ENCODE measurements at places on chromosomes 7 and 10. TPM values are rescaled to one million over a fixed set of nuclear protein-coding genes. Genes with fewer than 3 reads are reported as not detected.

- peak; percentile 76 for DNase-seq
These were observed 302.9 kb upstream of the PODXL start for GRCh38 chr7:131859147-131859821.

GRCh38 chr10:29658984-29659965, 24.5 kb upstream of the SVIL start:
- DNase-seq = peak; percentile 85

GRCh38 chr7:30668102-30668501, 14.2 kb downstream of the CRHR2 start:
- DNase-seq = no peak

- DNase-seq = no peak
These were observed 80.1 kb upstream of the IMMP2L start for GRCh38 chr7:111642373-111642772.

DNA sequence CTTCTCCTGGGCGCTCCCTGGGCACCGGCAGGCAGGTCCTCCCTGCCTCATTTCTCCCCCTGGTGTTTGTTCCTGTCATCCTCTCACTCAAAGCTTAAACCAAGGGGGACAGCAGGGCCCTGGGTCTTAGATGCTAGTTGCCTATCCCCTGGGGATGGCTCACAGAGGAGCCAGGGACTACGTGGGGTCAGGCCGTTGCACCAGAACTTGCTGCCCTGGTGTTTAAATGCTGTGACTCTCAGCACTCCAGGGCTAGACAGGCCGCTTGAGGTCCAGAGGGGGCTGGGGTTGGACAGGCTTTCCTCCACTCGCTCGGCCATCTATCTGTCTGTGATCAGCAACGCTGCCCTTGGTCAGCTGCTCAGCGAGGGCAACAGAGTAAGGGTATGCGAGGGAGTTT, 340.3 kb downstream of the CXCL12 start:
- DNase-seq = no peak

Gene LRRN3
- total RNA-seq = 1.7 TPM

DNA sequence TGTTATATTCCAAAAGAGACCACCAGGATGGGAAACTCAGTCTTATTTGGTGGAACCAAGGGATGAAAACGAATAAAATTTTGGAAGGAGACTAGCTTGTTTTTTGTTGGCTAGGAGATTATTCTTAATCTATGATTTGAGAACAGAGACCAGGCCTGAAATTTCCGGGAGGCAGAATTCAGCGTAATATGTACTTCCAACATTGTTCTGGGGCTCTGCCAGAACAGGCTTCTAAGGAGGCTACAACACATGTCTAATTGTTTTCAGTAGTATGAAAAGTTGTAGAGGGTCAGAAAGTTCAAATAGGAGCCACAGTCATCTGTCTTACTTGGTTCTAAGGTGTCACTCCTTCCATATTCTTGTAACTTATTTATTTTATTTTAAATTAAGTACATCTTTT, 1.7 kb downstream of the DDX21 start:
- DNase-seq = no peak

GRCh38 chr10:73414230-73414945, 530 bp upstream of the ANXA7 start:
- DNase-seq = no peak

DNA sequence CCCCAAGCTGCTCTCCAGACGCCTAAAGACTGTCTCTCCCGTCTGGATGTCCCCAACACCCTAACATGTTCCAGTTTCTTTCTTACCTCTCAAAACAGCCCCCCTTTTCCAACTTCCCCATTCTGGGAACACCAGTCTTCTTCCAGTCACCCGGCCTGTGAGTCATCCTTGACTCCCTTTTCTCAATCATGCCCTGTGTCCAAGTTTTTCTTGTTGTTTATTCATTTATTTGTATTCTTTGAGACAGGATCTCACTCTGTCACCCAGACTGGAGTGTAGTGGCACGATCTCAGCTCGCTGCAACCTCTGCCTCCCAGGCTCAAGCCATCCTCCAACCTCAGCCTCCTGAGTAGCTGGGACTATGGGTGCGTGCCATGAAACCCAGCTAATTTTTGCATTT, 15.6 kb downstream of the SNX10 start:
- DNase-seq = no peak

GRCh38 chr7:50724526-50725520, 57.9 kb downstream of the GRB10 start:
- no peak for DNase-seq

- DNase-seq = no peak
These were observed 714.1 kb upstream of the COBL start for GRCh38 chr7:52030722-52031121.

- no peak for DNase-seq
These were observed 226.2 kb downstream of the TNS3 start for GRCh38 chr7:47355684-47356083.

Gene ITPRID1
- total RNA-seq = not detected

Gene TRPV5
- total RNA-seq = not detected

Gene PRRT4
- total RNA-seq = 7.6 TPM

GRCh38 chr7:154767821-154768415, 235.0 kb downstream of the PAXIP1 start:
- no peak for DNase-seq

GRCh38 chr10:59580026-59580863, 129.4 kb downstream of the SLC16A9 start:
- no peak for DNase-seq

Gene PLEKHS1
- total RNA-seq = not detected
